GM10248 (cell line): ENCODE measurements at places on chromosomes 3 and 15.
A peak's percentile ranks its signal among the peaks of the same experiment; 100 is the strongest.

- peak; percentile 83 for DNase-seq
Observed at GRCh38 chr3:13045904-13046568, 27.2 kb downstream of the IQSEC1 start.

DNA sequence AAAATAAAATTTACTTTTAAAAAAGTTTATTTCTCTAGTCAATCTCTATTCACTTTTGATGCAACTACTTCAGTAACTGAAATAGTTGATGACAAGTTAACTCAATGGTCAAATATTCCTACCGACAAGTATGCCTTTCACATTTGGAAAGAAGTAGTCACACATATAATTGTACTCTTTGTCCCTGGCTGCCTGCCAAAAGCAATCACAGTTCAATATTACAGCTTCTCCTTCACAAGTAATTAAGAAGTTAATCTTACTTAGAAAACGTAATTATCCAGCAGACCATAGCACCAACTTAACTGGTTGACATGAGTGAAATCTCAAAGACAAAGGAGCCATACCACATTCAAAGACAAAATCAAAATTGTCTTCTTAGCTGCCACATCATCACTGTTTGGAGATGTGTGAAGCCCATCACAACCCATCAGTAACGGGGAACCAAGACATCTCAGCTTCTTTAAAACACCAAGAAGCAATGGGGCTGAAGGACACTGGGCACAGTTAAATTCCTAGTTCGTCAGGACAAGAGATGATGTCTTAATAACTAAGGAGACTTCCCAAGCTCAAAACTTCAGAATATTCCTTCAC lies 86.1 kb downstream of the PLCH1 start:
- no peak for DNase-seq

DNA sequence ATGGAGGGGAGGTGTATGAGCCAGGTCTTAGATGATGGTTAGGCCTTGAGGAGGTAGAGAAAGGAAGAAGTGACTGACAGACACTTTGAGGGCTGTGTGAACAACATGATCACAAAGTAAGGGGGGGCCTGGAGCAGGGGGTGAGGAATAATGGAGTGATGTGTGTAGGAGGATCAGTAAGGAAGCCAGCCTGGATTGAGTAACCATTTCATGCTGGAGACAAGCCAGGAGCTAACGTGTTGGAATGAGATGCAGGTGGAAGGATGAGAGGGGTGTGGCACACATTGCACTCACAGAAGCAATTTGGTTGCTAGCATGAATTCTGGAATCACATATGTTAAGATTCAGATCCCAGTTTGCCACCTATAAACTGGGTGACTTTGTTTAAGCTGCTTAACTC lies 65.5 kb downstream of the BBX start:
- no peak for DNase-seq

DNA sequence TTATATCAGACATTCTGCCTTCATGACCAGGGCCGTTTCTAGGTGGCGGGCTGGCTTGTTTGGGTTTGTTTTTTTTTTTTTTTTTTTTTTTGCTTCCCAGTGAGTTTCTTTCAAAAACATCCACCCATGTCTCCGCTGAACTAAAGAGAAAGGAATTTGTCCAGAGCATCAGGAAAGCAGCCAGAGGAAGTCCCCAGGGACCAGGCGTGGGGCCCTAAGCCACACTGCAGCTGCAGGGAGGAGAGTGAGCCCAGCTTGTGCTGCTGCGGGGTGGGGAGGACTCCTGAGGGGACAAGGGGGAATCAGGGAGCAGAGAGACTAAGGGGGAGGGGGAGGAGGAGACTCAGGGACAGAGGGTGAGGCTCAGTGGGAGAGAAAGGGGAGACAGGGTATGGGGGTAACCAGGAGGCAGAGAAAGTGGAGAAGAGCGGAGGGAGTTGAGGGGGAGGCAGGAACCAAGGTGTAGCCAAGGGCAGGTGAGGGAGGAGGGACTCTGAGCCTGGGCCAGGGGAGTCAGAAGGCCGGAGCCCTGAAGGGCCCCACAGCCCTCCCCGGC lies 49.5 kb downstream of the CYP11A1 start:
- DNase-seq, result no peak
